Esophagus muscularis mucosa (tissue), 4 donors: ENCODE measurements at places on chromosomes 3 and 15.

- DNase-seq: no peak
Measured at GRCh38 chr3:52319921-52320595, 3.9 kb downstream of the DNAH1 start.

GRCh38 chr3:10376353-10376752 lies 55.4 kb upstream of the SEC13 start:
- DNase-seq: no peak

DNA sequence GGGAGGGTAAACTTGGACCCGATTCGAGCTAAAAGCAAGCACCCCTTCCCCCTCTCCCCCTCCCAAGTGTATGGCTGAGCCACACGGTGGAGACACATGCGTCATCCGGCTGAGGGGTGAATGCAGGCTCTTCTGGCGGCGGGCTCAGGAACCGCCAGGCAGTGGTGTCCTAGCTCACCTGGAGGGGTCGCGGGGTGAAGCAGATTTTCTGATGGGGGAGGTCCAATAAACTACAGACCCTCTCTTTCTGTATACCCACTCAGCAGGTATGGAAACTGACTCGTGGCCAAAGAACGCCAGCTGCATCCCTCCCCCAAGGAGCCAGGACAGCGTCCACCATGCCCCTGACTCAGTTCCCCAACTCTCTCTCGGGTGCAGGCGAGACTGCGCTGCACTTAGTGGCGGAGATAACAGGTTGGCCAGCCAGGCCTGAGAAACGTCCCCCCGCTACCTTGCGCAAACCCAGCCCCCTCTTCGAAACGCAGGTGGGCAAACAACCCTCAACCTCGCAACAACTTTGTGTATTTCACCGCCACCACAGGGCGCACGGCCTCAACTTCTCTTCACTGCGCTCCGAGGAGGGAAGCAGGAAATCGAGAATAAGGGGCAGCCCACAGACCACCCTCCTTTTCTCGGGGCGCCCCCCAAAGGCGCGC lies 1.3 kb downstream of the MAGI1 start:
- DNase-seq: no peak

DNA sequence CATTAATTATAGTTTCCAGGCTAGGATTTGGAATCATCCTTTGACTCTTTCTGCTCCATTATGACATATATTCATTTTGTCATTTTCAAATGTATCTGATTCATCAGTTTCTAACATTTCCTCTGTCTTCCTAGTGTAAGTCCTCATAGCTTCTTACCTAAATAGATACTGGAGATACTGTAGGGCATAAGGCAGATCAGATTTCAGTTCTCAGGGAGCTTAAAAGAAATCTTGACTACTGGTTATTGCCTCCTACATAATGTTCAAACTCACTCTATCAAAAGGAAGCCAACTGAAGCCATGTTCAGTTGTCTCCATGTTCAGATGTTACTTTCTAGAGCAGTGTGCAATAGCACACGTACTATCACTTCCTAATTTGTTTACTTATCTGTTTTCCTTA lies 29.6 kb upstream of the CTDSPL2 start:
- no peak for DNase-seq

GRCh38 chr3:62672270-62672987 lies 202.8 kb downstream of the CADPS start:
- DNase-seq: no peak

DNA sequence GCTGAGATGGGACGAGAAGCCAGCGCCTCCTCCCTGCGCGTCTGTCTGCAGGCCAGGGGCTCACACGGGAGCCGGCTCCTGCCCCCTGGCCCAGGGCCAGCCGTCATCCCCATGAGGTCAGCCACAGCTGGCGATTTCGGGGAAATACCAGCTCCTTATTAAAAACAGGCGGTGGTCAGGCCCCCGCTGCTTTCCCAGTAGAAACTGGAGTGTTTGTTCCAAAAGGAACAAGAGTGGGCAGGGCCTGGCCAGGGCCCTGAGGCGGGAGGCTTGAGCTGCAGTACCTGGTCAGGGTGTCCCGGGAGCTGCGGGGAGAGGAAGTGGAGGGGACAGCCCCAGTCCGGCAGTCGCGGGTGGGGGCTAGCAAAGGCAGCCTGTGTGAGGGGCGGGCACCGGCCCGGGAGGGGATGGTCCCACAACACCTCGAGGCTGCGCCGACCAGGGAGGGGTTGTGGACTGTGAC lies 17.8 kb downstream of the MYL3 start:
- no peak for DNase-seq

GRCh38 chr3:87969620-87970019 lies 89.2 kb downstream of the CGGBP1 start:
- no peak for DNase-seq

DNA sequence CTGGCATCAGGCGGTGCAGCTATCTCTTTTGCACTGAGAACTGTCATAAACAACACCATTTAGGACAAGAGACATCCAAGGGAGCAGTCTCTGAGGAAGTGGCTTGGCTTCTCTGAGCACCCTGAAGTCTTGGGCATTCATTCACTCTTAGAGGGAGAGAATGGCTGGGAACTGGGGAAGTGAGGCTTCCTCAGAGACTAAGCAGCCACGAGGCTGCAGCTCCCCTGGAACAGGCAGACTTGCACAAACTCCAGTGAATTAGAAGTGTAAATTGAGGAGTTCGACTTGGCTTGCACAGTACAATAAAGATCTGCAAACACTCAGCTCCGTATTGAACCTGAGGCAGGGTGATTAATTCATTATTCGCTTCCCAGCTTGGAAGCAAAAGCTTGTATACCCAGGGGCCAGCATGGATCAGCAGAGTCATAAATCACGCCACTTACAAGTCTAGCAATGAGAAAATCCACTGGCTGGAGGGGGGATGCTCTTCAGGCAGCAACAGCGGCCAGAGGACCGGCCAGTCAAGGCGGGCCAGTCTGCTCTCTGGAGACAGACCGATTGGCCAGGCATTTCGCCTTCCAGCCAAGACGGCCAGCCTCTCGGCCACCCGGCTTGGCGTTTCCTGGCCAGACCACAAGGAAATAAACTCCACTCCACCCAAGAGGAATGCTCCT lies 118.8 kb upstream of the ADPGK start:
- DNase-seq: no peak

DNA sequence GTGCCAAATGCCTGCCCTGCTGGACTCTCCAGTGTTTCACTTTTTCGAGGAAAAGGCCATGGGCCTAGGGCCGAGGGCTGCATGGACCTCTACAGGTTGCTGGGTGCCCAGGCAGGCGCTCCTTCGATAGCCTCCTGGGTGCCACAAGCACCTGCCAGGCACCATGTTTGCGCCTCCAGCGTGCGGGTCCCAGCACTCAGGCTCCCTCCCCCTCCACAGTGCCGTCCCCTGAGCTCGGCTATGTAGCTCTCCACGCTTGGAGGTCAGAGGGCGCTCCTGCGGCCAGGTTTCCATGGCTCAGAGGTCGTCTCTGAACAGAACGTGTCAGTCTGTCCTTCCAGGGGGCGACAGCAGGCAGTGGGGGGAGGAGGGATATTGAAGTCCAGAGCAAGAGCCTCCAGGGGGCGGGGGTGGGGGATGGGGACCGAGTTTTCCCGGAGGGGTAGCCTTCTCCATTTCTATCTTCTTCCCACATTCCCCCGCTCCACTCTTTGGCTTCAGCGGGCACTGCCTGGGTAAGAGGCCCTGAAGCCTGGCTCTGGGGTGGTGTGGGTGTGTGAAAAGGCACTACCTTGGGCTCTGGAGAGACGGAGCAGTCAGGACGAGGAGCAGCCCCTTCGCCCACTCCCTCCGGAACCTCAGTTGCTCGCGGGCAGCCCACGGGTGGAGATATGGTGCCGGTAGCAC lies 3.6 kb downstream of the ONECUT1 start:
- no peak for DNase-seq

GRCh38 chr3:20160230-20160629 lies 25.8 kb downstream of the SGO1 start:
- DNase-seq: no peak

- DNase-seq: no peak
Measured at GRCh38 chr3:61778095-61778494, 216.7 kb downstream of the PTPRG start.

DNA sequence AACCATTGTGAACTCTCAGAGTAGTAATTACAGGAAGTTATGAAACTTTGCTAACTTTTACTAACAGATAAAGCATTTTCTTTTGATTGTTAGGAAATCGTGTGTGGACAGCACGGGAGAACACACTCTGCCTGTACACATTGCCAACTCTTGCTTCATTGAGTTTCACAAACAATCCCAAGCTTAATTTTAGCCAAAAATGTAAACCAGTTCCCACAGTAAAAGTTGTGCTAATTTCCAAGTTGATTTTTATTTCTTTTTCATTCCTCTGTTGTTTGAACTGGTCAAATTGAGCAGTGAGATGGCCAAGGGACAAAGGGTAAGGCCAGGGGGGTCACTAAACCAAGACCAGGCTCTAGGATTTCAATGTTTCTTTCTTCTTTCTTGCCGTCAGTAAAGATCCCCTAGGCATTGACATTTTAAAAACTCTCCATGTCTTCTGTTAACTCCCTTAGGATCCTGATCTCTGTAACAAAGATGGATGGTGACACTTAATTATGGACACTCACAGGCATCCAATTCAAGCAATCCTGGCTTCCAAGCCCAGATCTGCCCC lies 414.9 kb downstream of the RBMS3 start:
- DNase-seq: no peak

- no peak for DNase-seq
Measured at GRCh38 chr3:154018100-154018696, 103.0 kb upstream of the ARHGEF26 start.

- no peak for DNase-seq
Measured at GRCh38 chr3:182413682-182414081, 379.6 kb upstream of the ATP11B start.

DNA sequence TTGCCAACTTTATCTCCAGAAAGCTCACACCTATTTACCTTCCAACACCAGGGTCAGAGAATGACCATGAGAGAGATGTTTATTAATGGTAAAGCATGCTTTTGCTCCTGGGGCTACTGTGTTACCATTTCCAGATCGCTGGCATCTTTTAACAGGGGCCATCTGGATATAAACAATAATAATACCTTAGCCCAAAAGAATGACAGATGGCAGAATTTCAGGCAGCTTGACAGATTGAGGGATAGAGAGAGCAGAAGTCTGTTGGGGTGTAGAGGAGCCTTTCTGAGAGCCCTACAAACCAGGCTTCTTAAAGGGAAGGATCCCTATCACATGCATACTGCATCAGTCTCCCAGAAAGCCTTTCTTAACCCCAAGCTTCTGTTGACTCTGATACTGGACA lies 17.7 kb downstream of the RBP1 start:
- no peak for DNase-seq

DNA sequence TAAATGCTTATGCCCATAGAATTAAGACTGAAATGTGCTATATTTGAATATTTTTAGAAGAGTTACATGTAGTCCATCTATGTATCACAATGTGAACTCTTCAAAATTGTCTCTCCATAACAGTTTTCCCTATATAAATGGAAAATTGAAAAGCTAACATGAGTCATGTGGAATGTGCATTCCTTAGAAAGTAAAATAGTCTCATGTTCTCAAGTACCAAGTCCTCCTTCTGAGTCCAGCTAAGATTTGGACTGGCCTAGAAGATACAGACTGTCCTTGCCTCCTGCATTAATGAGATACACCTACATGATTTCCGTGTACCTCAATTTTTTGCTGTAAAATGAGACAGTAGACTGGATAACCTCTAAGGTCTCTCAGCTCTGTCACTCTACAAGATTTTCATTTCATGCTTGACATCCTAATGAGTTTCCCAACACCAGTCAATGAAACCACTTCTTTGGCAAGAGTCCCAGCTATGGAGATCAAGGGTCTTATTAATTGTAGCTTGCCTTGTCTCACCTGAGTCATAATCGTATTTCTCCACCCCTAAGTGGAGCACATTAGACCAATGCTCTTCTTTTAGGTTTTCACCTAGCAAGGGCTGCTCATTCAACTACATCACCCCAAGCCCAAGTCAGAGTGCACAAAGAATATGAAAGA lies 350.6 kb upstream of the IL12A start:
- no peak for DNase-seq

DNA sequence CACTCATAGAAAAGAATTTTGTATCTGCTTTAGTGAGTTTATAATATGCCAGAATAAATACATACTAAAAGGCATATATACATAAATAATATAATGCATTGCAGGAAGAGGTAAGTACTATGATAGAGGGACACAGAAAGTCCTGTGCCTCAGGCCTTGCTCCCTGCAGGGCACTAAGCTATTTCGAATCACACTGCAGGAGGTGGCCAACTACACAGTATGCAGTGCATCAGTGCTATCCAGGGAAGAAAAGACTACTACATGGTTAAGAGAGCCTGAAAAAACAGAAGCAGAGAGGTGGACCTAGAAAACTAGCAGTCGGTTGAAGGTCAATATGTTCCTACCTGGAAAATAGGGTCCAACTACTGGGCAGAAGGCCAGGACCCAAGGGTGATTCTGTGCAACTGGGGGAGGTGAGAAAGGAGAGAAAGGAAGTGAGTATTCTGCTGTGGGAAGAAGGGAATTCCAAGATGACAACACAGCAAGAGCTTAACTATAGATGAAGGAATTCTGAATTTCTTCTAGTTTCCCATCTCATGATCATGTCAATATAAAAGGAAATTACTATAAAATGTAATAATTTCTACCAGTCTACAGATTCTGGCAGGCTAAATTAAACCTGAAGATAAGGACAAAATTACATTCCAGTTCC lies 218.0 kb downstream of the ZBTB20 start:
- no peak for DNase-seq

DNA sequence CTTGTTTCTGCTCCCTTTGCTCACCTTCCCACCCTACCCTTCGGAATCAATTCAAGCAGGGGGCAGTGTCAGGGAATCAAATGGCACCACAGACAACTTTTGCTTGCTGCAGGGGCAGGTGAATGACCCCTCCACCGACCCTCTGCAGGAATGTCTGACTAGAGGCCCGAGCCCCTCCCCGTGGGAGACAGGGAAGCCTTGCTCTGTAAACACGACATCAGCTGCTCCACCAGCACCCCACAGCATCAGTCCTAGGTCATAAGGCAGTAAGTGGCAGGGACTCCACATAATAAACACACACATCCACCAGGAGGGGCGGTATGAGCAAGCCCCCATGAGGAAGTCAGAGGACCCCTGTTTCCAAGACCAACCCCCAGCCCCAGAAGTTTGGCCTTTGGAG lies 2.0 kb upstream of the SLC26A6 start:
- no peak for DNase-seq

DNA sequence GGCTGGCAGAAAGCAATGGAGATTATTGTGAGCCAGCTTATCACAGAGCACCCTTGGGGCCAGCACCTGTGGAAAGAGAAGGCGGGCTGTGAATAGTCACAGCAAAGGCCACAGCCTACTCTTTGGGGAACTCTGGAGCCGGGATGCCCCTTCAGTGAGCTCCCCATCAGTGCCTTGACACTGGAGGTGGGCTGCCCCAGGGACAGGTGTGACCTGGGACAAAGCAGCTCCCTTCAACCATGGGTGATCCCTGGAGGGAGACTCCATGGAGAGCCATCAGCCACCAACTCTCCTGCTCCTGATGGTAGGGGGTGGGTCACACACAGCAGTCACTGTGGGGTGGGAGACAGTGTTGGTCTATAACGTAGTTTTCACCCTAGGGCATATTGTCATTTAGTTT lies 5.8 kb downstream of the TTC21A start:
- DNase-seq: no peak

DNA sequence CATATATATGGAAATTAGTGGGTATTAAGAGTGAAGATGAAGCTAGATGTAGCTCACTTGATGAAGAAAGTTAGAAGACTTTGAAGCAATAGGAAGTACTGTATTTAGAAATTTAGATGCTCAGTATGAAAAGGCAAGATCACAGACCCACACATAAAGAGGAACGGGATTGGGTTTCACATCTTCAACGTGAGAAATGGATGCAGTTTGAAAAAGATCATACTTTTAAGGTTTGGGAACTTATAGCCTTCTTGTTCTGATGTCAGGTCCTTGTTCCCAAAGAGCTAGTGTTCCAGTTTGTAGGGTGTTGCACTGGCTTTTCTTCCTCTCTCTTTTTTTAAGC lies 16.7 kb downstream of the AP3S2 start:
- DNase-seq: no peak

GRCh38 chr3:188701485-188701969 lies 470.2 kb upstream of the TPRG1 start:
- DNase-seq: no peak
